Activated CD8-positive, alpha-beta memory T cell treated with anti-CD3 and anti-CD28 coated beads, Interleukin-2, amount 10 ng/mL, durations not matched to agents 7 days and 5 days (primary cell): ENCODE measurements at places on chromosomes 6 and 20. TPM values are rescaled to one million over a fixed set of nuclear protein-coding genes. Genes with fewer than 3 reads are reported as not detected.

GRCh38 chr6:85449818-85450759 is at the start of gene NT5E:
Gene NT5E, plus strand, starts transcription at chr6:85450083. Its CDS starts 57 bp downstream, at chr6:85450140.
- DNase-seq = peak; percentile 83
- H3K4me1 ChIP-seq = peaks cover 58% of the 10 kb centered on the region
- peaks cover 22% of the 10 kb centered on the region for H3K36me3 ChIP-seq

GRCh38 chr6:69887026-69887425 is 20.7 kb downstream of the COL19A1 start:
- H3K4me3 ChIP-seq = no peak overlapping the region
- H3K36me3 ChIP-seq = no peaks in the 10 kb centered on the region
- no peaks in the 10 kb centered on the region for H3K4me1 ChIP-seq
- H3K27me3 ChIP-seq = peaks cover 4% of the 10 kb centered on the region
- no peak for DNase-seq
- H3K27ac ChIP-seq = no peak overlapping the region

- no peaks in the 10 kb centered on the region for H3K4me1 ChIP-seq
- H3K27me3 ChIP-seq = no peaks in the 10 kb centered on the region
- no peak overlapping the region for H3K4me3 ChIP-seq
Measured at GRCh38 chr6:163496205-163496604, 81.7 kb downstream of the QKI start.

DNA sequence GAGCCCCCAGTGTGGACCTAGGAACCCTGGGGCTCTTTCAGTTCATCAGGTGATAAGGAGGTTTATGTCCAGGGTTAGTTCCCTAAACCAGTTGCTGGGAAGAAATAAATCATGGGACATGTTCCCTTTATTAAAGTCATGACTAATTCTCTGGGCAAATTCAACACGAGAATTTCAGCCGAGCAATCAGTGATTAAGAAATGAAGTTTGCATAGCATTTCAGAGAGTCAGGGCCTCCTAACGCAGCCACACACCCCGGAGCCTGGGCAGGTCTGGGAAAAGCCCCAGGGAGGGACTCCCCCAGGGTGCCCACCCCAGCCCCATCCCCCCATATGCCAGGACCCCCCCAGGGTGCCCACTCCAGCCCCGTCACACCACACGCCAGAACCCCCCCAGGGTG is 20.1 kb downstream of the SLCO4A1 start:
- H3K36me3 ChIP-seq = peaks cover 12% of the 10 kb centered on the region
- H3K4me1 ChIP-seq = peaks cover 6% of the 10 kb centered on the region
- no peak for DNase-seq
- no peaks in the 10 kb centered on the region for H3K27me3 ChIP-seq

DNA sequence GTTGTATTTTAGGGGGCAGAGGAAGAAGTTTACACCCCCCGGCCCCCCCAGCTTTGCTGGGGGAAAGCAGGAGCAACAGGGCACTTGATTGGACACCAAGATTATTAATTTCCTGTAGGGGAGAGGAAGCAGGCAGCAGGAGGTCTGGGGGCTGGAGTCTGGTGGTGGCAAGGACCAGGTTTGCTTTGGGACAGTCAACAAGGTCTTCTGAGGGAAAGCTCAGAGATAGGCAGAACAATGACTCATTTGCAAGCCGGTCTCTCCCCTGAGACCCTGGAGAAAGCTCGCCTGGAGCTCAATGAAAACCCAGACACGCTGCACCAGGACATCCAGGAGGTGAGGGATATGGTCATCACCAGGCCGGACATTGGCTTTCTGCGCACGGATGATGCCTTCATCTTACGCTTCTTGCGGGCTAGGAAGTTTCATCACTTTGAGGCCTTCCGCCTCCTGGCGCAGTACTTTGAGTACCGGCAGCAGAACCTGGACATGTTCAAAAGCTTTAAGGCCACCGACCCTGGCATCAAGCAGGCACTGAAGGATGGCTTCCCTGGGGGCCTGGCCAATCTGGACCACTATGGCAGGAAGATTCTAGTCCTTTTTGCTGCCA is 1.6 kb downstream of the CLVS2 start:
- H3K4me1 ChIP-seq = no peaks in the 10 kb centered on the region
- H3K36me3 ChIP-seq = peaks cover 1% of the 10 kb centered on the region
- H3K4me3 ChIP-seq = no peak overlapping the region
- no peak for DNase-seq

DNA sequence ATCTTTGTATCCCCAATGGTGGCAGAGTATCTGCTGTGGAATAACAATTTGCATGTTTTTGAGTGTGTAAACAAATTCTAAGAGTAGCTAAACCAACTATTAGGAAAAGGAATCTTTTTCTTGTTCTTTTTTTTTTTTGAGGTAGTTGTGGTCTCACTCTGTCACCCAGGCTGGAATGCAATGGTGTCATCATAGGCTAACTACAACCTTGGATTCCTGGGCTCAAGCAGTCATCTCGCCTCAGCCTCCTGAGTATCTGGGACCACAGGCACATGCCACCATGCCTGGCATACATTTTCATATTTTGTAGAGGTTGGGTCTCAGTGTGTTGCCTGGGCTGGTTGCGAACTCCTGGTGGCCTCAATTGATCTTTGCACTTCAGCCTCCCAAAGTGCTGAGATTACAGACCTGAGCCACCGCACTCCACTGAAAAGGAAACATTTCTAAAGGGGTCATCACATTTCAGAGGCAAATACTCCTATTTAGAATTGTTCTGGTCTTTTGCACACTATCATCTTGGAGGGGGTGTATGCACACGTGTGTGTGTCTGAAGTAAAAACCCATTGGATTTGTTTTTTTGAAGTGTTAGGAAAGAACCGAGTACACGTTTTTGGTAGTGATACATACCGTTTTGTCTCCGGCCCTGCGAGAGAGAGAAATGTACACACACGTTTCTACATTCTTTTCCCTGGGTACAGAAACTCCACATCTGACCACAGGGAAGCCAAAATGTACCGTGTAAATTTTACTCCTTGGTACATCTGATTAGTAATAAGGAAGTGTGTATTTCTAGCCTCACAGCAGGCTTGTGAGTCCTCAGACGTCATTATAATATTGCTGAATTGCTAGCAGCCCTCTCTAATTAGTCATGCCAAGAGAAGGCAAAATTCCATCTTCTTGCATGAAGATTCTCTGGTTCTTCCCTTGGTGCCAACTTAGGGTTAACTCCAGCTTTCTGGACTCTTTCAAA is 183.6 kb downstream of the JARID2 start:
- H3K4me1 ChIP-seq = peaks cover 70% of the 10 kb centered on the region
- no peak for DNase-seq
- H3K4me3 ChIP-seq = no peak overlapping the region
- peaks cover 17% of the 10 kb centered on the region for H3K36me3 ChIP-seq

- no peak for DNase-seq
- H3K36me3 ChIP-seq = peaks cover 10% of the 10 kb centered on the region
- H3K27ac ChIP-seq = no peak overlapping the region
- no peak overlapping the region for H3K4me3 ChIP-seq
Measured at GRCh38 chr20:13468166-13468565, 170.6 kb downstream of the TASP1 start.

DNA sequence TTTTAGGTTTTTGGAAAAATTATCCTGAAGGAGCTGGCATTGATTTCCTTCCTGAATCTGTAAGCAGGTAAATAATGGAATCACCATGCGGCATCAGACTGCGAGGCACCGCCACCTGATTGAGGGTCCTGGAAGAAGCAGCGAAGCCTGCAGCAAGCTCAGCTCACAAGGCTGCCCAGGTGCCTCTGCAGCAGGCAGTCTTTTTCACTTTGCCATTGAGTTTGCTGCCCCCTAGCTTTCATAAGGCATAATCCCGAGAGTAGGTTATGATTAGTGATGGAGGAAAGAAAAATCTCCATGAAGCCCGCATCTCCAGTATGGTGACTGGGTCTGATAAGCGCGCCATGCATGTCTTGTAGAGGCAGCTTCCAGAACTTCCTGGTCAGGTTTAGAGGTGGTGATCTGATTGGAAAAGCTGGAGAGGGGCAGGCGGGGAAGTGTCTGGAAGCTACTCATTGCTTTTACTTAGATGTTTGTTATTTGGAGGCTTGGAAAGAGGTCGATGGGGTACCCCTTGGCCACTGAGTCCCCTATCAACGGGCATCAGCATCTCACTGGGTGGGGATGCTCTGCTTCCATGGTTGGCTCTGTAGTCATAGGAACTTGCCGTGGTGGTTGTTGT is 26.7 kb downstream of the IYD start:
- H3K4me1 ChIP-seq = no peaks in the 10 kb centered on the region
- H3K36me3 ChIP-seq = no peaks in the 10 kb centered on the region
- H3K27ac ChIP-seq = no peak overlapping the region
- peaks cover 32% of the 10 kb centered on the region for H3K27me3 ChIP-seq

DNA sequence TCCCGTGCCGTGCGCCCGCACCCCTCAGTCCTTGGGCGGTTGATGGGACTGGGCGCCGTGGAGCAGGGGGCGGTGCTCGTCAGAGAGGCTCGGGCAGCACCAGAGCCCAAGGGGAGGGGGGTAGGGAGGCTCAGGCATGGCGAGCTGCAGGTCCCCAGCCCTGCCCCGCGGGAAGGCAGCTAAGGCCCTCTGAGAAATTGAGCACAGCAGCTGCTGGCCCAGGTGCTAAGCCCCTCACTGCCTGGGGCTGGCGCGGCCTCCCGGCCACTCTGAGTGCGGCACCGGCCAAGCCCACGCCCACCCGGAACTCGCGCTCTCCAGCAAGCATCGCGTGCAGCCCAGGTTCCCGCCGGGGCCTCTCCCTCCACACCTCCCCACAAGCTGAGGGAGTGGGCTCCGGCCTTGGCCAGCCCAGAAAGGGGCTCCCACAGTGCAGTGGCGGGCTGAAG is 16.4 kb downstream of the SOX4 start:
- DNase-seq = no peak
- H3K4me1 ChIP-seq = no peaks in the 10 kb centered on the region
- H3K4me3 ChIP-seq = no peak overlapping the region
- H3K36me3 ChIP-seq = no peaks in the 10 kb centered on the region

- no peak for DNase-seq
- peaks cover 3% of the 10 kb centered on the region for H3K4me1 ChIP-seq
- H3K4me3 ChIP-seq = no peak overlapping the region
- no peaks in the 10 kb centered on the region for H3K36me3 ChIP-seq
Measured at GRCh38 chr20:21564127-21564773, 50.4 kb upstream of the NKX2-2 start.

GRCh38 chr6:106513808-106514582 is 115.3 kb downstream of the RTN4IP1 start:
- peak overlapping the region; percentile 96 for H3K27ac ChIP-seq
- no peak for DNase-seq
- H3K4me1 ChIP-seq = peaks cover 55% of the 10 kb centered on the region

GRCh38 chr6:19880066-19880465 is 42.9 kb downstream of the ID4 start:
- H3K4me3 ChIP-seq = no peak overlapping the region
- no peak overlapping the region for H3K27ac ChIP-seq
- H3K36me3 ChIP-seq = no peaks in the 10 kb centered on the region
- no peaks in the 10 kb centered on the region for H3K27me3 ChIP-seq
- no peak for DNase-seq

DNA sequence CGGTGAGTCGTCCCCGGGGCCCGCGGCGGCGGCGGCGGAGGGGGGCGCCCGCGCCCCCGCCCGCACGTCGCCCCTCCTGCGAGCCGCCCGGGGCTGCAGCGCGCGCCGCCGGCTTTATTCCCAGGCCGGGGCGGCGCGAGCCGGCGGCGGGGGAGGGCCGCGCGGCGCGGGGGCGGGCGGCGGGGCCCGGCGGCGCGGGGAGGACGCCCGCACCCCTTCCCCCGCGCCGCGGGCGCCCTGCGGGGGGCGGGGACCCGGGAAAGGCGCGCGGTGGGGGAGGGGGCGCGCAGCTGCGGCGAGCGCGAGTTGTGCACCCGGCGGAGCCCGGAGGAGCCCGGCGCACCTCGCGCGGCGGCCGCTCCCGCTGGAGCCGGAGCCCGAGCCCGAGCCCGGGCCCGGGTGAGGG is 646 bp downstream of the HMGA1 start:
- no peak overlapping the region for H3K27ac ChIP-seq
- no peak for DNase-seq
- H3K36me3 ChIP-seq = peaks cover 14% of the 10 kb centered on the region
- H3K4me3 ChIP-seq = peak overlapping the region; percentile 81
- H3K4me1 ChIP-seq = peaks cover 45% of the 10 kb centered on the region

- H3K27me3 ChIP-seq = no peaks in the 10 kb centered on the region
- DNase-seq = no peak
Measured at GRCh38 chr6:7311917-7312615, 933 bp downstream of the SSR1 start.

DNA sequence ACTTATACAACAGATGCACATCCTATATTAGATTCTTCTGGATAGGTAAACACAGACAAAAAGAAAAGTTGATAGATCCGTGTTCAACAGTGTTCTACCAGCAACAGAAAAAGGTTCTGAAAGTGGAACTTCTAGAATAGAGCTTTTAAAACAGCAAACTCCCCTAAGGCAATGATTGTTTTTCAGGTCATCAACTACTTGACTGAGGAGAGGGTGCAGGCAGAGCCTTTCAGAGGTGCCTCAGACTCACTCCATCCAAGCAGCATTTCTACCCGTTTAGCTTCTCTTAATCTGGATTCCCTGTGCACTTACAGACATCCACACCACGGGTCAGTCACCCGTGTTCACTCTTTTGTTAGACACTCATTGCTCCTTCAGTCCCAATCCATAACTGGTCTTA is 28.9 kb downstream of the FYN start:
- H3K4me3 ChIP-seq = peak overlapping the region; percentile 67
- H3K27me3 ChIP-seq = no peaks in the 10 kb centered on the region
- H3K36me3 ChIP-seq = peaks cover 17% of the 10 kb centered on the region

DNA sequence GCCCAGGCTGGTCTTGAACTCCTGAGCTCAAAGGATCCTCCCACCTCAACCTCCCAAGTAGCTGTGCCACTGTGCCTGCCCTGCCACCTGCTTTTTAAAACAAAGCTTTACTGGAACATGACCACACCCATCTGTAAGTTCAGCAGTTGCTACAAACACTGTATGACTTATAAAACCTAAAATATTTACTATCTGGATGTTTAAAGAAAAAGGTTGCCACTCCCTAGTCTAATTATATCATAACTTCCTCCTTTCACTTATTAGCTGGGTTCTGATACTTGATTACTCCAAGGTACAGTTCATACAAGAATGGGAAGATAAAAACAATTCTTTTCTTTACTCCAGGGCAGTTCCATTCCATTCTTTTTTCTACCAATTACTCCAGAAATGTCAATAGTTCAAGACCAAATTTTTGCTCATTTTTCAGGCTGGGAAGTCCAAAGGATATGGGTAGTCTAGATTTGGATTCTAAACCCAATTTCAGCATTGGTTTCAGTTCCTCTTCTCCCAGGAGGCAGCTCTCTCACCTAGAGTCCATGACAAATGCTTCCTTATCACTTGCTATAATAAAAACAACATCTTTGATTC is 63.1 kb downstream of the SEC63 start:
- no peak overlapping the region for H3K4me3 ChIP-seq
- DNase-seq = no peak
- no peak overlapping the region for H3K27ac ChIP-seq
- H3K4me1 ChIP-seq = no peaks in the 10 kb centered on the region

GRCh38 chr6:154511791-154512190 is 1.3 kb upstream of the CNKSR3 start:
- no peaks in the 10 kb centered on the region for H3K36me3 ChIP-seq
- no peak overlapping the region for H3K27ac ChIP-seq
- no peak for DNase-seq
- H3K4me1 ChIP-seq = peaks cover 9% of the 10 kb centered on the region
- H3K27me3 ChIP-seq = peaks cover 74% of the 10 kb centered on the region

RAET1L gene
- not detected for total RNA-seq

KCNK16 gene
- total RNA-seq = not detected

CALHM5 gene
- total RNA-seq = not detected

CDKN1A gene
- total RNA-seq = 109 TPM

HCRTR2 gene
- total RNA-seq = not detected

MMP24 gene
- total RNA-seq = not detected

ZBTB9 gene
- total RNA-seq = 9.0 TPM

STK35 gene
- 18.2 TPM for total RNA-seq
